ENCODE measurements at places on chromosomes 1 and 21.

DNA sequence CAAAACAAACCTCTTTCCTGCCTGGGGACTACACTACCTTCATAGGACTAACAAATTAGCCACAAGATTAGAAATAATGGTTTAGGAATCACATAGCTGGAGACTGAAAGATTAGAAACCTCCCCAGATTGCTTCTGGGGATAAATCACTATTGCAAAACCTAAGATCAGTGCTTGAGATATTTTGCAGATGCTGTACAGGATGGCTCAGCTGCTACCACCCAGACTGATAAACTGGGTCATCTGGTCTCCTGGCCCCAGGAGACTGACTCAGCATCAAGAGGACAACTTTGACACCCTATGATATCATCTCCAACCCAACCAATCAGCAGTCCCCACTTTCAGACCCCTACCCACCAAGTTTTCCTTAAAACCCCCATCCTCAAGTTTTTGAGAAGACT is 137.0 kb downstream of the LRRC53 start:
- DNase-seq = no peak

- no peak for DNase-seq
Measured at GRCh38 chr1:61300899-61301298, 218.5 kb downstream of the NFIA start.

GRCh38 chr1:234970731-234971476 is 157.7 kb downstream of the TOMM20 start:
- peak; percentile 69 for DNase-seq

DNA sequence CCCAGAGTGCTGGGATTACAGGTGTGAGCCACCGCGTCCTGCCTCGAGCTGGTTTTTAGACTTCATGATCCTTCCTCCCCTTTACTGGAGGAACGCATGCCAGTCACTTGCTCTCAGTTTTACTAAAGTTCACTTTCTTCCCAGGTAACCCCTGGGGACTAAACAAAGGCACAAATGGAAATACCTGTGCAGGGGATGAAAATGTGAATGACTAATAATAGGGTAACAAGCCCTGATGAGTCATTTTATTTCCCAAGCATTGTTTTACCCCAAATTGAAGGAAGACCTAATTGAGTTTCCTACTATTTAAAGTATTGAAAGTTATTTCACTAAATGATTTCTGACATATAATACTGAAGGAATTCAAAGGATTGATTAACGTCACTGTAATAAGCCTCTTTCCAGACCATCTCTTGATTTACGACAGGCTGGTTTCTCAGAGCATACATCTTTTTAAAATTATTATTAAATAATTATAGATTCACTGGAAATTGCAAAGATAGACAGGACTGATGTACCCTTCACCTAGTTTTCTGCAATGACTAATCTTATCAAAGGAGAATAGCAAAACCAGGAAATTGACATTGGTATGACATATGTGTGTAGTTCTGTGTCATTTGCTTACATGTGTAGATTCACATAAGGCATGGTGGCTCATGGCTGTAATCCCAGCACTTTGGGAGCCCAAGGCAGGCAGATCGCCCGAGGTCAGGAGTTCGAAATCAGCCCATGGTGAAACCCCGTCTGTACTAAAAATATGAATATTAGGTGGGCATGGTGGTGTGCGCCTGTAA is 53.2 kb upstream of the SOD1 start:
- no peak for DNase-seq

GRCh38 chr1:244758708-244759107 is 76.8 kb upstream of the COX20 start:
- DNase-seq = peak; percentile 58

DNA sequence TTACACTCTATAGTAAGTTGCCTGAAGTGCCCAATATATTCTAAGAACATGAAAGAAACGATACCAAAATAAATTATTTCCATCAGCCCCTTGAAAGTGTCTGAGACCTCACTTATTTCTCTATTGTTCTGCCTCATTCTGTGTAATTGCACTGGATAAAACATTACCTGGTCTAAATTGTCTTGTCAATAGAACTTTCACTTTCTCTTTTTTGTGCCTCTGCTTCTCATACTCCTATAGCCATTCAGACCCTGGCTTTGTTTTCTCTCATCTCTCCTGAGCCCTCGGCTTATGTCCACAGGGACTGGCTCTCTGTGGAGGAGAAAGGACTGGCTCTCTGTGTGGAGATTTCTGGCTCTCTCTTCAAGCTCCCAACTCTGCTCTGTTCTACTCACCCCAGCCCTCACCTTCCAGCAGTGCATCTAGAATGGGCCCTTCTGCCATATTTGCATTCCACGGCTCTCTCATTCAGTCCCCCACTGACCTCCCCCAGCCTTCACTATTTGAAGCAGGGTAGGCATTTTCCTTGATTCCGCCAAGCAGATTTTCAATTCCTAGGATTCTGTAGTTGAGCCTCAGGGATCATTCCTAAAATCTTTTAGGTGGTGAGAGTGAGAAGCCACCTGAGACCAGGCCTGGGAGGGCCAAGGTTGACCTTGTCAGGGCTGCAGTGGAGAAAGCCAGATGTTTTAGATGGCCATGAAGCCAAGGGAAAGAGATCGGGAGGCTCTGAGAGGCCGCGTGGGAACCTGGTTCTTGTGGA is 15.9 kb upstream of the GALNT2 start:
- DNase-seq = no peak

DNA sequence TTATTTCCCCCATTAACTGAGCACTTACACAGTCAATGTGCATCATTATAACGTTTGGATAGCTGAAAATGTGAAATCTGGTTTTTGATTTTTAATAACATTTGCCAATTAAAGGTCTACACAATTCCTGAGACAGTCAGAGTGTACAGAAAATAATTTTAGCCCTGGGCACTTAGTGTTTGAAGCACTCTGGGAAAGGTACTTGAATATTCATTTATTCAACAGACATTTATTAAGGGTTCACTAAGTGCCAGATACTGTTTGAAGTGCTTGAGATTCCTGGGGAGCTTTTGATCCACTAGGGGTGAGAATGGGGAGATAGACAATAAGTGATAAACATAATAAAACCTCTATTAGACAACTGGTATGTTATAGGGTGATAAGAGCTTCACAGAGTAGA is 141.8 kb downstream of the DISC1 start:
- DNase-seq = no peak

GRCh38 chr1:114902343-114902742 is 47.7 kb downstream of the SYCP1 start:
- no peak for DNase-seq

DNA sequence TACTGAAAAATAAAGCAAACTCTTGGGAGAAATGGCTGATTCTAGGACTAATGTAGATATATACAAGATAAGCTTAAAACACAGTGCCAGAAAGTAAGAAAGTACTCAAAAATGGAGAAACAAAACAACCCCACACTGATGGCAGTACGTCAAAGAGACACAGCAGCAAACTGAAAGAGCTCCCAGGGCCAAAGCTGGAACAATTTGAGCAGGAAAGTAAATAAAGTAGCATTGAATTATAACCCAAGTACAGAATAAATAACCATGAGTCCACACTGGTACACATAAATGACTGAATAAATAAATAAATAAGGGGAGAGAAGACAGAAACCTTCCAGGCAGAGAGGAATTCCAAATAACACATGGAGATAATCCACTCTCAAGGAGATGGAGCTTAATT is 120.9 kb downstream of the GLUL start:
- DNase-seq = no peak

DNA sequence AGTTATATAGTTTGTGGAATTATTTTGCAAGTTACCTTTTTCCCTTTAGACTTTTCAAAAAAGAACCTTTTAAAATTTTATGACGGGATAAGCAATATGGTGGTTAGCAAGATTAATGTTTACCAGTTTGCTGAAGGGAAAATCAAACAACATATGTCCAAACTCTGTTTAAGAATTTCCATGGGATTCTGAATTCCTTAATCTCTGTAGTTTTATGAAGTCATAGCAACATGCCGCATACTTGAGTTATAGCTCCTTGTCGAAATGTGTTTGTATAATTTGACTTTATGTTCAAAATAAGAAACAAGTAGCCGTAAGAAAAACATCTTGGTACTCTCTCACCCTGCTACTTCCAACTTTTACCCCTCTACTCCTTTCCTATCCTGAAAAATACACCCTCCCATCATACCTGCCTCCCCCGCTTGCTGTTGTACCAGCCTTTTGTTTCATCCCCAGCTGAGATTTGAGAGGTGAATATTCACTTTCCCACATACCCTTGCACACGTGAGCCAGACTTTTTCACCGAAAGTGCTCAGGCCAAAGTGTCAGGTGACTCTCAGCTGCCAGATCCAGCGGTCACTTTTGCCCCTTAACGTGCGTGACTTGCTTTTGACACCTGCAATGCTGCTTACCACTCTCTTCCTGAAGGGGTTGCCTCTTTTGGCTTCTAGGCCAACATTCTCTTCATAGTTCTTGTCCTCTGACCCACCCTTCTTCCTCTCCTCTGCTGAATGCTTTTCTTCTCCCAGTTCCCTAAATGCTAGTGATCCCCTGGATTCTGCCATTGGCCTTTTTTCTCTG is 83.5 kb upstream of the ZNF326 start:
- no peak for DNase-seq

Measured in NCI-H524 (cell line).